Left lung (tissue), 14 donors: ENCODE measurements at places on chromosomes 16 and 17. TPM values are rescaled to one million over a fixed set of nuclear protein-coding genes. Genes with fewer than 3 reads are reported as not detected.

The KRTAP4-3 gene
- not detected for polyA plus RNA-seq

The HNF1B gene
- 36.2 TPM for polyA plus RNA-seq

The MAFG gene
- polyA plus RNA-seq = 14.6 TPM

The ZFHX3 gene
- polyA plus RNA-seq = 32.8 TPM

The KRT16 gene
- not detected for polyA plus RNA-seq

The CTRB1 gene
- polyA plus RNA-seq = 0.12 TPM

The KCNJ12 gene
- 5.7 TPM for polyA plus RNA-seq

GRCh38 chr17:34853924-34854323 is 107.3 kb downstream of the CCT6B start:
- H3K4me1 ChIP-seq = no peaks in the 10 kb centered on the region
- DNase-seq = no peak
- H3K27me3 ChIP-seq = peaks cover 11% of the 10 kb centered on the region
- H3K27ac ChIP-seq = no peak overlapping the region

GRCh38 chr16:79329166-79329521 is 271.4 kb downstream of the MAF start:
- H3K27ac ChIP-seq = peak overlapping the region; percentile 64
- H3K36me3 ChIP-seq = no peaks in the 10 kb centered on the region
- no peak overlapping the region for H3K4me3 ChIP-seq
- no peaks in the 10 kb centered on the region for H3K4me1 ChIP-seq

GRCh38 chr16:46729326-46729995 is 18.7 kb downstream of the MYLK3 start:
- H3K36me3 ChIP-seq = no peaks in the 10 kb centered on the region
- no peak overlapping the region for H3K4me3 ChIP-seq
- no peaks in the 10 kb centered on the region for H3K27me3 ChIP-seq

DNA sequence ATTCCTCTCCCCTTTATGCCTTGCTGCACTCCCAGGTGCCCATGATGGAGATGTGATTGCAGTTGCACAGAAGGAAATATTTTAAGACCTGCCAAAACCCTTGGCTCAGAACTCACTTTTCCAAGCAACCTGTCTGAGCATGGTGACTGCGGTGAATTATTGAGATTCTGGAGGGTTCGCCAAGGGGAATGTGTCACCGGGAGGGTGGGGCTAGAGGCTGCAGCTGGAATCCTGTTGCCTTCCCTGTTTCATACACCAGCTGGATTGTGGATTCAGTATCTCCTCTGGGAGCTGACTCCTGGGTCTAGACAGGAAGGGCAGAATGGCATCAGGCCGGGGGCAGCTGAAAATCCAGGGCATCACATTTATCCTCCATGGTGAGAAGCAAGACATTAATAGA is 527.2 kb downstream of the TMEM114 start:
- no peaks in the 10 kb centered on the region for H3K4me1 ChIP-seq
- H3K27ac ChIP-seq = no peak overlapping the region
- no peaks in the 10 kb centered on the region for H3K27me3 ChIP-seq
- H3K36me3 ChIP-seq = no peaks in the 10 kb centered on the region

DNA sequence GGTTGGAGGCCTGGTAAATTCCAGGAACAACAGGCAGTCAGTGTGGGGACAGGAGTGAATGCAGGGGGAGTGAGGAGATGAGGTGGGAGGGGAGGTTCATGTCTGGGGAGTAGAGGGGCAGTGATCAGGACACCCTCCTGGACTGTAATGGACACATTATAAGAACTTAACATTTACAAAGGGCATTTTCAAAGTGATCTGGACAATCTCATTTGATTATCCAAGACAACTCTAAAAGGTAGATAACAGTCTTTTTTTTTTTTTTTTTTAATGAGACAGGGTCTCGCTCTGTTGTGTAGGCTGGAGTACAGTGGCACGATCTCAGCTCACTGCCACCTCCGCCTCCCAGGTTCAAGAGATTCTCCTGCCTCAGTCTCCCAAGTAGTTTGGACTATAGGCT is 5.7 kb downstream of the SDK2 start:
- no peaks in the 10 kb centered on the region for H3K36me3 ChIP-seq
- H3K4me1 ChIP-seq = no peaks in the 10 kb centered on the region
- no peak overlapping the region for H3K4me3 ChIP-seq
- no peak for DNase-seq
- peaks cover 25% of the 10 kb centered on the region for H3K27me3 ChIP-seq
- no peak overlapping the region for H3K27ac ChIP-seq

DNA sequence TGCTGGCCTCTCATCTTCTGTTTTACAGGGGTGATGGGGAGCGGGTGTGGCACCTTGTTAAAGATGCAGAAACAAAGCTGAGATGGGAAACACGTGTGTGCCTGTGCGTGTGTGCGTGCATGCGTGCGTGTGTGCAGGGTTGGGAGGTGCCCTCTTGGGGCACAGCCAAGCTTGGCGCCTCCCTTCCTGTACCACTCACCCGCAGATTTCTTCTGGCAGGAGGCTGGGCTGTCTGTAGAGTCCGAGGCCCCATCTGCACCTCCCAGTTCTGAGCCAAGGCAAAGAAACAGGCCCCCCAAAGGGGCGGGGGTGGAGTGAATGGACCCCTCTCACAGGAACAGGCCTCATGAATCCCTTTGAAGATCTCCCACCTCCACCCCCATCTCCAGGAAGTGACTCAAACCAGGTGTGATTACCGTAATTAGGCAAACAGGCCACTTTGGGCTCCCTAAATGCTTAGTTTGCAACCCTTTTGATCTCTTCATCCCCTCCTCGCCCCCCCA is 20.9 kb downstream of the TNS4 start:
- peaks cover 22% of the 10 kb centered on the region for H3K4me1 ChIP-seq
- H3K4me3 ChIP-seq = no peak overlapping the region
- DNase-seq = no peak
- no peak overlapping the region for H3K27ac ChIP-seq
- no peaks in the 10 kb centered on the region for H3K27me3 ChIP-seq

GRCh38 chr17:72575542-72576233 is 454.9 kb downstream of the SOX9 start:
- H3K36me3 ChIP-seq = no peaks in the 10 kb centered on the region
- H3K4me1 ChIP-seq = no peaks in the 10 kb centered on the region
- DNase-seq = no peak
- peaks cover 5% of the 10 kb centered on the region for H3K27me3 ChIP-seq
- no peak overlapping the region for H3K4me3 ChIP-seq

GRCh38 chr17:40317345-40317873 is 8.4 kb downstream of the RARA start:
- H3K4me1 ChIP-seq = peaks cover 95% of the 10 kb centered on the region
- H3K27me3 ChIP-seq = no peaks in the 10 kb centered on the region
- peak overlapping the region; percentile 100 for H3K4me3 ChIP-seq
- no peaks in the 10 kb centered on the region for H3K36me3 ChIP-seq
- peak overlapping the region; percentile 100 for H3K27ac ChIP-seq

DNA sequence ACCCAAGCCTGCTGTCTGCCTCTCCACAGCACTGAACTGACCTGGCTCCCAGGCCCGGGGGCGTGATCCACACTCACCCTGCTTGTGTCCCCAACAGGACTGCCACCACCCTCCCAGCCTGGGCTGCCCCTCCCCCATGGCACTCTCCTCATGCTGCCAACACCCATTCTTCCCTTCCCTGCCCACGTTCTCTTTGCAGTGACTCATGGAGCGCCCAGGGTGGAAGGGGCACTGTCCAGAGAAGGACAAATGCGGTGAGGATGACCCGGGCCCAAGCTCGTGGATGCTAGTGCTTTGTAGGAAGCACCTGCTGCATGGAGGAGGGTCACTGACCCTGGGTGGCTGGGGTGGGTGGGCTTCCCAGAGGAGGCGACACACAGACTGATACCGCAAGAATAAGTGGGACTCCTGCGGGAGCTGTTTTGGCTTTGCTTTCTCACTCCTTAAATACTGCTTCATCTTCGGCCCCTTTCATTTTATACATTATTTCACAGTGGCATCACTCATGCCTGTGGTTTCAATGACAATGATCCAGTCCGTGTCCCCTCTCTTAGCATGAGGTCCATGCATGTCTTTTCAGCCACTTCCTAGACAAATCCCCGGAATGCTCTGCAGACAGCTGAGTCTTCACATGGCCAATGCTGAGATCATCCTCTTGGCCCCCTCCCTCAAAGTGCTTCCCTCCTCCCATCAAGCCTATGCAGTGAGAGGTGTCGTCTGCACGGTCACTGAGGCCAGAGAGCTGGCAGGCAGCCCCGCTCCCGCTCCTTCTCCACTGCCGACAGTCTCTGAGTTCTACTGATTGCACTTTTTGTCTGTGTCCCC is 17.6 kb downstream of the CDK5R1 start:
- no peaks in the 10 kb centered on the region for H3K36me3 ChIP-seq
- H3K4me3 ChIP-seq = no peak overlapping the region
- no peak overlapping the region for H3K27ac ChIP-seq
- peaks cover 12% of the 10 kb centered on the region for H3K4me1 ChIP-seq

DNA sequence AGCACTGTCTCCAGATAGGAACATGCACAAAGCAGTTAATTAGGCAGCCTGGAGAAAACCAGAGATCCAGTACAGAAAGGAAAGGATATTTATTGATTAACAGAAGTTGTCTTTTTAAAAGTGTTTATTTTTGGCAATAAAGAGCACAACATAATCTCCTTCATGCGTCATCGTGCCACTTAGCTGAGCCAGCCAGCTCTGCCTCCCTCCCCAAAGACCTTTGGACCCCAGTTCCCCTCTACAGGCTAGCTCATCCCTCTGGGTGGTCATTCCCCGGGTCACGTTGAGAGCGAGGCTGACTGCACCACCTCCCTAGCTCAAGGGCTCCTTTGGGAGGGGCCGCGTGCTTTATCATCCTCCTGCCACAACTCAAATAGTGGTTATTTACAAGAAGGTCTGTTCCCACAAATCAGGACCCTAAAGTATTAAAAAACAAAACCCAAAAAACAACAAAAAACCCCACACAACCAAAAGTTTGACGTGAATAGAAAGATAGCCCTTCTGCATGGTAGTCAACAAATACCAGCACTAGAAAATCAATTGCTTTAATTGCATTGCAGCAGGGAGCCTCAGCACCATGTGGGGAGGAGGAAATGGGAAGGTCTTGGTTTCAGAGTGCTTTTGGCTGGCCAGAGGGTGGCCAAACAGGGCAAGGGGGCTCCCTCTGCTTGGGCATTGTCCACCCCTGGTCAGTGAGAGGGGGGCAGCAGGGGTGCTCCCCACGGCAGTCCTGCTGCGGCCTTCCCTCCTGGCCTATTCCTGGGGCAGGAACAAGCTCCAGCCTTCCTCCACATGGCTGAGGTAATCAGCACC is 9.6 kb downstream of the POLR2C start:
- no peak overlapping the region for H3K27ac ChIP-seq
- no peaks in the 10 kb centered on the region for H3K27me3 ChIP-seq
- no peak for DNase-seq
- H3K4me3 ChIP-seq = no peak overlapping the region
- H3K36me3 ChIP-seq = peaks cover 80% of the 10 kb centered on the region

DNA sequence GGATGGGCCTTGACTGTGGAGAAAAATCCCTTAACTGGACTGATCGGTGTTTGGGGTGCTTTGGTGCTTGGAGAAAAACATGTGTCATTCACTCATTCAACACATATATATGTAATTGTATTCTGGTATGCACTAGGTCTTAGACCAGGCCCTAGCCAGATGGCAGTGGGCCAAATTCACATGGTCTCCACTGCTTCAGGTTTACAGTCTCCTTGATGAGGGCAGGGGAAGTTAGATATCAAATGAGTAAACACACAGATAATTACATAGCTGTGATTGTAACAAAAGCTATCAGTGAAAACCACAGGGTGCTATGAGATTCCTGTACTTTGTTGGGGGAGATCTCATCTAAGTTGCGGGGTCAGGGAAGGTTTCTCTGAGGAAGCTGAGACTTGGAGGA is 78.8 kb downstream of the WWP2 start:
- peaks cover 14% of the 10 kb centered on the region for H3K4me1 ChIP-seq
- H3K36me3 ChIP-seq = peaks cover 59% of the 10 kb centered on the region

DNA sequence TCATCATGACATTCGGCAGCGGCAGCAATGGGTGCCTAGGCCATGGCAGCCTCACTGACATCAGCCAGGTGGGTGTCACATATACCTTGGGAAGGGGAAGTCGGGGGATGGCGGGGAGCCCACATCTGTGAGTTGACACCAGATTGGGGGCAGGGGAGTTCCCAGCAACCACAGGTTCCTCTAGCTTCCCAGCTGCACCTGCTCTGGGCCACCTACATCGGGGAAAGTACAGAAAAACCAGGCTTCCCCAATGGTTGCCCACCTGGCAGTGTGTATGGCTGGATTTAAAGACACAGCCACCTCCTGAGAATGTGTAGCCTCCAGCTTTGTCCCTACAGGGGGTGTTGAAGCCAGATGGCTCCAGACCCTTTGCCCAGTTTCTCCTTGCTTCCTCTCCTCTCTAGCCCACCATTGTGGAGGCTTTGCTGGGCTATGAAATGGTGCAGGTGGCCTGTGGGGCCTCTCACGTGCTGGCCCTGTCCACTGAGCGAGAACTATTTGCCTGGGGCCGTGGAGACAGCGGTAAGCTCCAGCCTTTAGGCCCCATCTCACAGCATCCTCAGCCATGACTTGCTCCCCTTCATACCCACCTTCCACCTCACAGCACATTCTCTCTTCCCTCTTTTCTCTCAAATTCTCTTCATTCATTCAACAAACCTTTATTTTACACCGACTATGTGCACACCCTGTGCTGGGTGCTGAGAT is 5.0 kb upstream of the TRAF4 start:
- no peak for DNase-seq
- no peaks in the 10 kb centered on the region for H3K36me3 ChIP-seq
- H3K4me3 ChIP-seq = no peak overlapping the region
- H3K27ac ChIP-seq = no peak overlapping the region
- peaks cover 5% of the 10 kb centered on the region for H3K4me1 ChIP-seq
- no peaks in the 10 kb centered on the region for H3K27me3 ChIP-seq

DNA sequence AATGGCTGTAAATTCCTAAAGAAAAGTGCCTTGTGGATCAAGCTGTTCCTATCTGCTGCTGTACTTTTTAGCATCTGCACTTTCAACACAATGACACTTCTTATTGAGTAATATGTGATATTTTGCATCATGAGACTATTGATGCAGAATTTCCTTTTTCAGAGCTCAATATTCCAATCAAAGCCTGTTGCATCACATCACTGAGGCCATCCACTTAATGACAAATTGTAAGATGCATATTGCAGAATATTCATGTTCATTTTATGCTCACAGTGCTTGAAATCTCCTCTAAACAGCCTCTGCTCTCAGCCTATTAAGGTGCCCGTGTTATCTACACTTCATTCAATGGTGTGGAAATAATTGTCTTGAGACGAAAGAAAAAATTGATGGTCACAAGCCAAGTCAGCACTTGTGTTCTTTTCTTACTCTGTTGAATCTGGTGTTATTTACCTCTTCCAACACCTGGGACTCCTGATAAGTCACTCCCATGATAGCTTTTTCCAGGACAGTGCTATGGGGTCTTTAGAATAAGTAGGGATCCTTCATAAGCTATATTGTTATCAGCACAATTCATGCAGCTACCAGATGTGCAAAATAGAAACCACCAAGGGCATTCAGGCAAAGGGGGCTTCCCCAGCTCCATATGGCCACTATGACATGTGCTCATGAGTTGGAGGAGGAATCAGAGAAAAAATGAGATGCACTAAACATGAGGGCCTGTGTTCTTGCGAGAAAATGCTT is 9.3 kb upstream of the SKAP1 start:
- no peak overlapping the region for H3K27ac ChIP-seq
- no peak for DNase-seq
- peaks cover 39% of the 10 kb centered on the region for H3K27me3 ChIP-seq
- H3K4me1 ChIP-seq = no peaks in the 10 kb centered on the region
- no peak overlapping the region for H3K4me3 ChIP-seq
- H3K36me3 ChIP-seq = no peaks in the 10 kb centered on the region

GRCh38 chr17:73711916-73712315 is 67.7 kb upstream of the SDK2 start:
- no peak overlapping the region for H3K27ac ChIP-seq
- H3K36me3 ChIP-seq = no peaks in the 10 kb centered on the region
- no peak for DNase-seq
- H3K4me3 ChIP-seq = no peak overlapping the region
- no peaks in the 10 kb centered on the region for H3K27me3 ChIP-seq
